ENCODE measurements at places on chromosomes 6 and 20. TPM values are rescaled to one million over a fixed set of nuclear protein-coding genes. Genes with fewer than 3 reads are reported as not detected.

The SLA2 gene
- not detected for polyA plus RNA-seq

The TOX2 gene
- polyA plus RNA-seq = 6.1 TPM

The TMEM217 gene
- 2.0 TPM for polyA plus RNA-seq

The HLA-DRA gene
- not detected for polyA plus RNA-seq

The CLPSL2 gene
- not detected for polyA plus RNA-seq

The SCGN gene
- polyA plus RNA-seq = not detected

The MUC22 gene
- polyA plus RNA-seq = 0.13 TPM
